Activated CD4-positive, alpha-beta T cell treated with anti-CD3 and anti-CD28 coated beads for 48 hours (primary cell): ENCODE measurements at places on chromosomes 5 and 9.
A peak's percentile ranks its signal among the peaks of the same experiment; 100 is the strongest.

DNA sequence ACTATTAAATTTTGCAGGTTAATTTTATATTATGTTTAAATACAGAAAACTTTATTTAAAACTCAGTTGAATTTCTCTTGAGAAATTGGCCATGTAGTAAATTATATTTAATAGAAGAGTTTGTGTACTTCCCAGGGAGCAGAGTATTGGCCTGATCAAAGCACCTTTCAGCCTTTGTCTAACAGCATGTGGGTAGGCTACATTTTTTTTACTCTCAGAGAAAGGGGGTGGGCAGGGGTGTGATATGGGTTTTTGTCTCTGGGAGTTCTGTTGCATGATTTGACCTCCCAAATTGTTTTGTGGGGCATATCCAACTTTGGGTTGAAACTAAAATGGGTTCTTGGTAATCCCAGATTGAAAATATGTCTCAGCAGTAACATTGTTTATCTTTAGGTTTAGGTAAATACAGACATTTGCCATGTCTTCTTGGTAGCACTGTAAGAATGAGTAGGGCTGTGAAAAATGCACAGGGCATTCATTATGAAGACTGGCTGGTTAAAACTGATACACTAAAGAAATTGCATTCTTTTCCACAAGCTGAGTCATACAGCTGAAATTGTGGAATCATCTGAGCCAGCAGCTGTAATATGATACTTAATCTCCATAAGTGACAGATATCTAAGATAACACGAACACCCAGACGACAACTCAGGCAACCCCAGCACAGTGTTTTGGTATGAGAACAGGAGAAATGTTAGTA, 75.4 kb upstream of the CDKN2B start:
- DNase-seq, result no peak

DNA sequence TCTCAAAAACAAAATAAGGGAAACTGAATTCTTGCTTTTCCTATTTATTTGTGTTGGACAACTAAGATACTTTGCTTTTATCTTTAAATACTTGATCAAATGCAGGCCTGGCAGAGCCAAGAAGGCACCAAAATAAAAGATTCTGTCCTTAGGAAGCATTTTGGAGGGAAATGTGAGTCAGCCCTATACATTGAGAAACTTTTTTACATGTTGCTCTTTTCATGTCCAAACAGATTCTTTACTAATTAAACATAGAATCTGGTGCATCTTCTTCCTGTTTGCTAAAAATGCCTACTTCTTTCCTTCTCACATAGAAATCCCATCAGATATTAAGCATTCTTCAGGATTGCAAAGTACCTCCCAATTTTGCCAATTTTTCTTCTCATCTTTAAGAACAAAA, 1160.4 kb downstream of the EFNA5 start:
- no peak for DNase-seq

DNA sequence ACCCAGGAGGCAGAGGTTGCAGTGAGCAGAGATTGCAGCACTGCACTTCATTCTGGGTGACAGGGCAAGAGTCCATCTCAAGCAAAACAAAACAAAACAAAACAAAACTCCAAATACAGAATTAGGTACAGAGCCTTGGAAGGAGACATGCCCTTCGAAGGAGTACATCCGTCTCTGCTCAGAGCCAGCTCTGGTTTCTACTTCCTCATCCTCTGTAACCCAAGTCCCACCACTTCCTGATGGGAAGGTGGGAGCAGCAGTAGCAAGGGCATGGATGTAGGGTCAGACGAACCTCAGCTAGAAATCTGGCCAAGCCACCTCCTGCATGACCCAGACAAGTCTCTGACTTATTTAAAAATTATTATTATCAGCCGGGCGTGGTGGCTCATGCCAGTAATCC, 16.5 kb upstream of the STXBP1 start:
- no peak for DNase-seq

DNA sequence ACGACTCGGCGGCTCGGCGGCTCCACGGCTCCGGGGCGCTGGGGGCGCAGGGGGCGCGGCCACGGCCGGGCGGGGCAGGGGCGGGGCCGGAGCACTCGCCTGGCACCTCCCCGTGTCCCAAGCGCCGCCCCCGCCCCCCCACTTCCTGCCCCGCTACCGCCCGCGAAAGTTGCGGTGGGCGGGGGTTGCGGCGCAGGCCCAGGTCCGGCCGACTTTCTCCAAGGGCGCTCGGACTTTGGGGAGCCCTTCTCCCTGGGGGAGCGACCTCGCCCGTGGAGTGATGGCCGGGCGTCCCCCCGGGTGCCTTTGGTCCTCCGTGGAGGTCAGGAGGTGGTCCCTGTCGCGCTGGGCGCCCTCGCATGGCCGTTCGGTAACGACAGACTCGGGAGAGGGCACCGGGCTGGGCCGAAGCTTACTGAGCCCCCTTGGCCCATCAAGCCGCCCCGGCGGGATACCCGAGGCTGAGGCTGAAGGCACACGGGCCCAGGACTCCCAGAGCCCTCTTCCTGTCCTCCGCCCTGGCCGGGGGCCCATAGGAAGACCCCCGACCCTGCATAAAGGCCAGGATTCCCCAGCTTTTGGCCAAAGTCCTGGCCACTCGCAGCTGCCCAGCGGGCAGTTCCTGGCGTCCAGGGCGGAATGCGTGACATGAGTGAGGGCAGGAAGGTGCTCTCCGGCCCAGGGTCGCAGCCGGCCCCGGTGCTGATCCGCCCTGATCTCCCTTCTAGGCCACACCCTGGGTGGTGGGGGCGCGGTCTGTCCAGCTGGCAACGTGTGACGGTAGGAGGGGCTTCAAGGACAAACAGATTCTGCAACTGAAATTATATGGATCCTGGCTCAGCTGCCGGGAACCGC, 883 bp upstream of the VAV2 start:
- peak; percentile 77 for DNase-seq

DNA sequence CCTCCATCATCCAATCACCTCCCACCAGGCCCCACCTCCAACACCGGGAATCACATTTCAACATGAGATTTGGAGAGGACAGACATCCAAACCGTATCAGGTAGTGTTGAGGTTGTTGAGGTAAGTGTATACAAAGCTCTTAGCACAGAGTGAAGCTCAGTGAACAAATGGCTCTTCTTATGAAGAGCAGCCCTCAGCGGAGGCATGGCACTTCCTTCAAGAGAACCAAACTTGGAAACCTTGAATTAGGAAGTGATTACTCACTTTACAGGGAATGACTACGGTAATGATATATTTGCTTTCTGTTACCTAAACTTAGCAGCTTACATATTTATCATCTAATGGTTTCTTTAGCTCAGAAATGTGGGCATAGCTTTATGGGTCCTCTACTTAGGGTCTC, 92.8 kb downstream of the IQGAP2 start:
- no peak for DNase-seq

- DNase-seq, result no peak
Observed at GRCh38 chr9:107755246-107755645, 265.7 kb upstream of the KLF4 start.

GRCh38 chr5:96090215-96090614, 128.6 kb upstream of the ELL2 start:
- no peak for DNase-seq

DNA sequence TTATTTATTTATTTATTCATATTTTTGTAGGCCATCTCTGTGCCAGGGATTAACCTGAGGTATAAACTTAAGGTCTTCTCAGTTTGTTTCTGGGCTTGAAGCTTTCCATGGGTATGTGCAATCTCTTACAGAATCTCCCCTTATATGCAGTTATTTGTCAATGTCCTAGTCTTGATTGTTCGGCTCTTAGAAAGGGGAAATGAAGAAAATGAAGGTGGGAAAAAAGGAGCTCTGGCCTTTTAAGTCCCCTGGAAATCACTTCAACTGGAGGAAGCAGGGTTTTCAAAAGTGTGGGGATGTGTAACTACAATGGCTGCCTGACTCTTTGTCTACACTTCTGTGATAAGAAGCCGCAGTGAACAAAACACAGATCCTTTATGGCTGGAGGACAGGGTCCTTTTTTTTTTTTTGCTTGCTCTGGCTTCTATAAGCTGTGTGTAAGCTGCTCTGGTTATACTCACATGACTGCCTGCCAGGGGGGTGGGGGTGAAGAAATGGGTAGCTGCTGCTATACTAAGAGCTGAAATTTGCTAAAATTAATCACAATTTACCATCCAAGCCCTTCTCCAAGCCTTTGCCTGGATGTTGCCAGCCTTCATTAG, 33.7 kb downstream of the CENPP start:
- DNase-seq, result no peak

DNA sequence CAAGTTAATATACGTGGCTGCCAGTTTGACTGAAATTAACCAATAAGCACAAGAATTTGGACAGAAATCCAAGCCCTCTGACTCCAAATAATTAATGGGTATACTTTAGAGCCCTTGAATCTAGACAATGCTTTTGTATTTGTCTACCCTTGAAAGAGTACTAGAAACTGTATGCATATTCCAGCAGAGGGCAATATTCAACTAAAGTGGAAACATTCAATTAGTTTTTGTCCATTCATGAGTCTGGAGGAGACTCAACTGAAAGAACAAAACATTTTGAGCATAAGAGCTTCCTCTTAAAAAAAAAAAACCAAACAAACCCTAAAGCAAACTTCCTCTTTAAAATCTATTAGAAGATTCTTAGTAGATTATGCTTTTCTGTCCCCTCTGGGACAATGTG, 157.8 kb downstream of the ARHGEF28 start:
- DNase-seq, result no peak

- no peak for DNase-seq
Observed at GRCh38 chr9:80077059-80077458, 505.3 kb downstream of the TLE4 start.

- peak; percentile 3 for DNase-seq
Observed at GRCh38 chr5:69167493-69167855, 524 bp downstream of the CCNB1 start.

DNA sequence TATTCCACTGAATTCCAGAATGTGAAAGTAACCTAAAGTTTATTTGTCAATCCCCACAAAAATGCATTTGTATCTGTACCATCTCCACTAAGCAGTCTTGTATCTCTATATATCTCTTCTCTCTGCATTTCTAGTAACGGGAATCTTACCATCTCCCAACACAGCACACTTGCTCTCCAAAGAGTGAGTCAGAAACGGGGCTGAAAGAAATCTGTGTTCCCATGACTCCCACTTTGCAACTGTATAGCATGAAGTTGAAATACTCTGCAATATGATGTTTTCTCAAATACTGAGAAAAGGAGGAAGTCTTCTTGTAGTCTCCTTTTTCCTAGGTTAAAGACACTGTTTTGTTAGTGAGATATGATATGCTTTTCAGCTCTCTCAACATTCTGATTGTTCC, 848.8 kb upstream of the ACO1 start:
- no peak for DNase-seq

GRCh38 chr5:37103302-37103701, 145.9 kb downstream of the CPLANE1 start:
- DNase-seq, result no peak

GRCh38 chr9:14350754-14351153, 36.8 kb upstream of the NFIB start:
- no peak for DNase-seq

DNA sequence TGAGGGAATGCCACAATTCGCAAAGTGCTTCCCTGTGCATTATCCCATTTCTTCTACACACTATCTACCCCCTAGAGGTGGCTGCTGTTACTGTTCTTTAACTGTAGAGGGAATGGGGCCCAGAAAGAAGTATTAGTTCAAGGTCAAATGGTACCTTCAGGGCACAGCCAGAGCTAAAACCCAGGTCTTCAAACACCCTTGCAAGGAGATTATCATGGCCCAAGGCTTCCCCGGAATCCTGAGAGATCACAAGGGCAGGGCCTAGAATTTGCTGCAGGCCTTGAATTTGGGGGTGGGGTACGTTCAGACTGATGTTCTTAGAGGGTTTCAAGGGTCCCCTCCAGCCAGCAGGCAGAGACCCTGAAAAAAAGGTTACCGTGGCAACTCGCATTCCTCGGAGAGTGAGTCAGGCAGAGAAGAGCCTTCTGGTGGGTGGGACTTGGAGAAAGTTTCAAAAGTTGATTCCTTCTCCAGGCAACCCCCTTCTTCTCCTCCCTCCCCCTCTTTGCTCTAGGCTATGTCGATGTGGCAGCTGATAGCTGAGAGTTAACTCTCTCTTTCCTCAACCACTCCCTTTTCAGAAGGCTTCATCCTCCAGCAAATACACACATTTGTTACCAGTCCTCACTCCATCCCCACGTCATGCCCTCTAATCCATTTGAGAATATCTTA, 1.9 kb downstream of the SPARC start:
- no peak for DNase-seq

DNA sequence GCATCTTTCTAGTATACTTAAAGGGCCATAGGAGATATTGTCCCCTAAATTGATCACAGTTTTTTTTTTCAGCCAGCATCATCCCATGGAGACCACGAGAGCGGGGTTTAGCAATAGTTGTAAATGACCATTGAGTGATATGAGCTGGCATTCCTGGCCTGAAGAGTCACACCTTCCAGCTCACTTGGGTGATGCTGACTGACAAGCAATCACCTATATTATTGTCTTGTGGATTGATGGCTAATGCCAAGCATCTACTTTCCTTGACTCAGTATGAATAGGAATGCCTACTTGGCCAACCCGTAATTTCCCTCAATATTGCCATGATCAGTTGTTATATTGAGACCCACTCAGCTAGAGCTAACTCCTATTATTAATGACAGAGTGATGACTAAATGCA, 70.5 kb downstream of the ADAMTSL1 start:
- no peak for DNase-seq

DNA sequence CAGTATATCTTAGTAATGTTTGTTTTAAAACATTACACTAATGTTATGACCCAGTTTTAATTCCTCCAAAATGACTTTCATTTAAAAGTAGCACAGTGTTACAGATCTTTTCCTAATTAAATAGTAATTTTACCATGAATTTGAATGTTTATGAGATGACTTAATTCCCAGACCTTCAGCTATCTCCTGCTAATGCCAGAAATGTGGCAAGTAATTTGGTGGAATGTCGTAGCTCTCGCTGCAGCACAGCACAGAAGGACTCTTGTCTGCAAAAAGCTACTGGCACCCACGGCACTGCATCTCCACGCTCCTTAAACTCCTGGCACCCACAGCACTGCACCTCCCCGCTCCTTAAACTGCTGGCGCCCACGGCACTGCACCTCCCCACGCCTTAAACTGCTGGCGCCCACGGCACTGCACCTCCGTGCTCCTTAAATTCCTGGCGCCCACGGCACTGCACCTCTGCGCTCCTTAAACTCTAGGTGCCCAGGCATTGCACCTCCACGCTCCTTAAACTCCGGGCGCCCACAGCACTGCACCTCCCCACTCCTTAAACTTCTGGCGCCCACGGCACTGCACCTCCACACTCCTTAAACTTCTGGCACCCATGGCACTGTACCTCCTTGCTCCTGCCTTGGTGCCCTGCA, 163.1 kb downstream of the CDK5RAP2 start:
- DNase-seq, result no peak

DNA sequence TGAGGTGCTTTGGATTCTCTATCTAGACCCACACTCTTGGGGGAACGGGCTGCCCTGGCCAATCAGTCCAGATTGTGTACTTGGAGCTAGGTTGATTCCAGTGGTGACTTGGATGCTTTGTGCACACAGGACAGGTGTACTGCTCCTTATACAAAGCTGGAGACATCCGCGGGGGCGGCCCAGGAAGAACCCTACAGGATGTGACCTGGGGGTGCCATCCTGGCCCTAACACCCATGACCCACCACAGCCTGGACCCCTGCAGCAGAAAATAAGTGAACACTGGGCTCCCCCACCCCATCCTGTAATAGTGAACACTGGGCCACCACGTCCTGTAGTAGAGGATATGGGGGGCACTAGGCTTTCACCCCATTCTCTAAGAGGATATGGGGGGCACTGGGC, 12.1 kb upstream of the PLEKHG4B start:
- no peak for DNase-seq
